ENCODE measurements at places on chromosomes 5 and 9. TPM values are rescaled to one million over a fixed set of nuclear protein-coding genes. Genes with fewer than 3 reads are reported as not detected.
A peak's percentile ranks its signal among the peaks of the same experiment; 100 is the strongest.

- DNase-seq: no peak
These were observed 42.8 kb upstream of the ZSWIM6 start for GRCh38 chr5:61289241-61289640.

- DNase-seq: no peak
These were observed 60.5 kb downstream of the GLDC start for GRCh38 chr9:6584881-6585597.

- DNase-seq: no peak
These were observed 414.4 kb downstream of the BRINP1 start for GRCh38 chr9:118954857-118955256.

Gene PCDHA12
- total RNA-seq: 5.8 TPM

Gene HRCT1
- 4.5 TPM for total RNA-seq

Gene GAS1
- total RNA-seq: 47.5 TPM

GRCh38 chr9:5846501-5846921 lies 13.6 kb upstream of the ERMP1 start:
- DNase-seq: no peak

- DNase-seq: no peak
These were observed 5.0 kb upstream of the GPRIN1 start for GRCh38 chr5:176614805-176615478.

Gene FOXD4L4
- total RNA-seq: not detected

Gene CRB2
- total RNA-seq: 0.58 TPM

Gene LCN12
- 8.6 TPM for total RNA-seq

Gene PTGER4
- 17.1 TPM for total RNA-seq

GRCh38 chr9:111598733-111599091 lies 735 bp downstream of the PTGR1 start:
- DNase-seq: no peak

DNA sequence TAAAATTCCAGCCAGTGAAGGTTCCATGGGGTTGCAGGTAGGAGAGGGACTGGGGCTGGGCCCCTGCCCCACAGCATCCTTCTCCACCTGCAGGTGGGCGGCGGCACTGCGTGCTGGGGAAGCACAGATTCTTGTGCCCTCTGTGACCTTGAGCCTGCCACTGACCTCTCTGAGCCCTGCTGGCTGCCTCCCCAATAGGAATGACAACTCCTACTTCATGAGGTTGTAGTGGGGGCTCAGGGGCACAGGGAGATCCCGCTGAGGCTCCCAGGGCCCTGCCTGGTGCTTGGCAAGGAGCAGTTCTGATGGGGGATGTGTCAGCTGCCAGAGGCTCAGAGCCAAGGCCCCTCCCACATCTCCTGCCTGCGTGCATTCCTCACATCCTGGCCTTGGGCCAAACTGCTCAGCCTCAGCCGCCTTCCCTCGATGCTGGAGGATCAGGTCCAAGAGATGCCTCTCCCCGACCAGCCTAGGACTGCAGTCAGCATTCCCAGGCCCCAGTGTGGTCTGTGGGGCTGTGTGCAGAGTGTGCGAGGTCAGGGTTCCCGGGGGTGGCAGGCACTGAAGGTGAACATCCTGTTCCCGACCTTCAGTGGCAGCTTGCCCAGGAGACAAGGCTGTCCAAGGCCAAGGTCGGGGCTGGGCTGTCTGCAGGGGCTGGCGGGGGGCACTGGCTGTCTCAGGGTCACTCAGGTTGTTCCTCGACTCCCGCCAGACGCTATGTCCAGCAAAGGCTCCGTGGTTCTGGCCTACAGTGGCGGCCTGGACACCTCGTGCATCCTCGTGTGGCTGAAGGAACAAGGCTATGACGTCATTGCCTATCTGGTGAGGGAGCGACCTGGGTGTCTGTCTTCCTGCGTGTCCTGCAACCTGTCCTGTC lies 7.0 kb downstream of the ASS1 start:
- peak; percentile 90 for DNase-seq

DNA sequence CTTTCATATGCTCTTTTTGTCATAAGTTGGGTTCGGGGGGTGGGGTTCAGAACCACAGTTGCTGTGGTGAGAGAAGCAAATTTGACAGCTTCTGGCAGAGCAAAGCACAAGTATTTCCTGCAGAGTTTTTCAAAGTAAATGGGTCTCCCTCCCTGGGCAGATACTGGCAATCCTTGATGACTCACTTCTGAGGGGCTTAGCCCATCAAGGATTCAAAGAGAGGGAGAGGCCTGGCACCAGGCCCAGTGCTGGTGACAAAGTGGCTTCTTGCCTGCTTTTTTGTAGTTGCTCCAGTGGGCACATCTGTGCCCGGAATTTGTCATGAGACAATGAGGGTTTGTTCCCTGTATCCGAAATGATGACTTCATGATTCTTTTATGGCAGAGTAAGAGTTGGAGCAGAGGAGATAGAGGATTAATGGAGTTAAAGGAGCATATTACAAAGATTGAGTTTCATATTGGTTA lies 46.6 kb upstream of the TNC start:
- peak; percentile 71 for DNase-seq

GRCh38 chr5:148384380-148384737 lies 601 bp downstream of the FBXO38 start:
- DNase-seq: no peak

Gene MELK
- total RNA-seq: 0.49 TPM

- peak; percentile 41 for DNase-seq
These were observed 82.9 kb downstream of the ADAMTS2 start for GRCh38 chr5:179262126-179262920.

GRCh38 chr9:134889386-134890154 lies 9.0 kb downstream of the FCN2 start:
- DNase-seq: no peak

Gene MEGF10
- 8.2 TPM for total RNA-seq

Gene PROB1
- total RNA-seq: 1.6 TPM

GRCh38 chr5:78751872-78752271 lies 103.3 kb upstream of the LHFPL2 start:
- no peak for DNase-seq

- no peak for DNase-seq
These were observed 19.2 kb downstream of the CAPSL start for GRCh38 chr5:35919191-35919590.

Gene PCDHB3
- total RNA-seq: 4.5 TPM

Gene ECSCR
- 32.3 TPM for total RNA-seq

DNA sequence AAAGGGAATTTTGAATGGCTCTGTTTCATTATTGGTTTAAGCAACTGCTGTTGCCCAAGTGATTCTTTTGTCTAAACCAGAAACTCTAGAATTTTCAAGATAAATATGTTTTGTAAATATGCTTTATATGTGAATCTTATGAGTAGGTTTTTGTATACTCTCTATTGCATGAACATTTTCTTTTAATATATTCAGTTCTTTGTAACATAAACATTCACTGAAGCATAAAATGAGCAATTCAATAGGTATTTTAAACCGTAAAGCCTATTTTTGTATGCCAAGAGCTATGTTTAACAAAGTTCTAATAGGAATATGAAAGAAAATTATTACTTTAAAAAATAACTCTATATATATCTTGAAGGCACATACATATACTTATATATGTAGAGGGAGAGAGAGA lies 293.1 kb downstream of the PSAT1 start:
- no peak for DNase-seq

- no peak for DNase-seq
These were observed 37.3 kb downstream of the IPPK start for GRCh38 chr9:92632641-92633040.

DNA sequence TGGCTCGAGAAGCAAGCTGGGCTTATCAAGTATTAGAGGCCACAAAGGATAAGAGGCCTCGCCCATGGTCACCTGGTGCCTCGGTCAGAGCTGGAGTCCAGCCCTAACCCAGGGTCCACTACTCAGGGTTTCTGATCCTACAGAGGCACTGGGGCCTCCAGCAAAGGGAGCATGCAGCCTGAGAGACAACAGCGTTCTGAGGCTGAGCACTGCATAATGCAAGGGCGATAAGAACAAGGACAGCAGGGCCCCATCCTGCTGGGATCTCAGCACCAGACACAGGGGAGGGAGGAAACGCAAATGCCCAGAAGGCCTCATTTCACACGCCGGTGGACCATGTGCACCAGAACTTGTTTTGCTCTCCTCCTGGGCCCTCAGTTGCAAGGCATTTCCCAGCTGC lies 63.0 kb downstream of the C5orf15 start:
- no peak for DNase-seq

DNA sequence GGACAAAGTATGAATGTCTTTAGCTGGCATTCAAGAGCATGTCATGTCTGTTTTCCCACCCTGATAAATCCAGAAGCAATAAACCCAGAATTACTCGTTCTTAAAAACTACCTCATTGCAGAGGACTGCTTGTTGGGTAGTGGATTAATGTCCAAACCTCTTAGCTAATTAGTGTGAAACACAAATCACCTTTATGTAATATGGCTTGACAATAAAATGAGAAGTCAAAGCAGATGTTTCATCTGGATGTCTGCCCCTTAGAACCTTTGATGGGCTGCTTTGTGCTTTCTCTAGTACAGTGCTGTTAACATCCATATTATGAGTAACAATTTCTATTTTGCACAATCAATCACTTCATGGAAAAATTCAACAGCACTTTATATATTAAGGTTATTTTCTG lies 149.1 kb upstream of the TUT7 start:
- DNase-seq: no peak

DNA sequence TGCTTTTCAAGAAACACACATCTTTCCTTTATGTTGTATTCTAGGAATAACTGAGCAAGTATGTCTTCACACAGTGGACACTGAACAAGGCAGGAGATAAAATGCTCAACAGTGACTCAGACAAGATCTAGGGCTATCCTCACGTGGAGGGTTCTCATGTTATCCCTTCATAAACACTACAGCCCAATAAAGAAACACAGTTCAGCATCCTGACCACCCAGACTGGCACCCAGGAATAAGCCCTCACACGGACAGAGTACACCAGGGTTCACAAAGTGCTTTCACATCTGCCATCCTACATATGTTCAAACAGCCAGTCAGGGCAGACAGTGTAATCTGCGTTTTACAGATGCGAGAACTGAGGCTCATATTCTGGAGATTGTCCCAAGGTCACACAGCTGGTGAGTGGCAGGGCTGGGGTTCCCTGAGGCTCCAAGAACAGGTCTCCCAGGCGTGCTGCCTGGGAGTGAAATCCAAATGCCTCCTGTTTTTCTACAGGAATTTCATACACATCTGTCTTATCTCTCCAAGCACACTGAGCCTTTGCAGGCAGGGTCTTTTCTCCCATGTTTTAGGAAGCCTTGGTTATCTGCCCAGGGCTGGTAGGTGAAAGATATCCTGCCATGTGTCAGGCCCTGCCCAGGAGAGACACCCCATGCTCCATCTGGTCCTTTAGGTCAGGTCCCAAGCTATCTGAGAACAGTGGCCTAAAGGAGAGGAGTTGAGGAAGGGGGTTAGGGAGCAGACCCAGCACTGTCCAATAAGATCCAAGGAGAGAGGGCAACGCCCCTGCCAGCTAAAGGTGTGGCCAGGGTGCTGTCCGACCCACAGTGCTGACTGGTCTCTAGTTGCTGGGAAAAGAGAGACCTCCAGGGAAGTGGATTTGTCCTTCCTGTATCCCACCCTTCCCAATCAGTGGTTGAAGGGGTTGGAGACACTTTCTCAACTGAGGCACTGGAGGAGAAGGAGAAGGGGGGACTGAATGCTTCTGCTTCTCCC lies 47.9 kb upstream of the XPA start:
- DNase-seq: no peak

- no peak for DNase-seq
These were observed 91.4 kb upstream of the PHYKPL start for GRCh38 chr5:178323961-178324360.

DNA sequence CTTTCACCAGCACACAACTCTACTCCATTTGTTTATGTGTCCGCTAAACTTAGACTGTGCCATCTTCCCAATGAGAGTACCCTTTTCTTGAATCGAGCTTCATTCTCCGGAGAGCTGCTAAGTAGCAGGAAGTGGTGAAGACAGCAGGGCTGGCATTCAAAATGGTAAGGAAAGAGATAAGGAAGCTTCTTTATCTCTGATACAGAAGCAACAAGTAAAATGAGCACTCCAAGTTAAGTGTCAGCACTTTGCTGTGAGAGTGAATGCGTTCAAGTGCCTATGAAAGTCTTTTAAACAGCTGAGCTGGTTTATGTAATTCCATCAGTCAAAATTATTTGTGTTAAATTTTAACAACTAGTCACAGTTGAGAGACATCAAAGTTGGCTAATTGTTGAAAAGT lies 386.8 kb upstream of the PTPRD start:
- DNase-seq: no peak

- no peak for DNase-seq
These were observed 1361.7 kb upstream of the CDH9 start for GRCh38 chr5:28400076-28400475.

GRCh38 chr5:139212486-139212885 lies 14.3 kb upstream of the SIL1 start:
- DNase-seq: no peak

Gene PCDHB15
- total RNA-seq: 7.3 TPM

Gene FRMPD1
- 0.67 TPM for total RNA-seq

- no peak for DNase-seq
These were observed 53.1 kb upstream of the NREP start for GRCh38 chr5:111810112-111810511.

DNA sequence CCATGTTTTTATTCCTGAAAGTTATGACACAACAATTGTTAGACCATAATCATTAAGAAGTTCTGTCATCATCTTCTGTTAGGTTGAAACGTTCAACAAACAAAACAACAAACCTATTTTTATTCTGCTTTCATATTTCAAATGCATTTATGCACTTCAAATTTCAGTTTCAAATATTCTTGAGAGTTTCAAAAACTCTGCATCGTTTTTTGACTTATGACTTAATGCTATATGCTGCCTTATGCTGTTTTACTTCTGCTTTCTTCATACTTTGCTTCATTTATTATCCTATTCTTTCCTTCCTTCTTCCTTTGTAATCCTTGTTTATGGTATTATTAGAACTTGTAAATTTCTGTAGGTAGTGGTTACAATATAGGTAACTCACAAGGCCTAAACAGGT lies 95.0 kb downstream of the PCSK1 start:
- DNase-seq: no peak

DNA sequence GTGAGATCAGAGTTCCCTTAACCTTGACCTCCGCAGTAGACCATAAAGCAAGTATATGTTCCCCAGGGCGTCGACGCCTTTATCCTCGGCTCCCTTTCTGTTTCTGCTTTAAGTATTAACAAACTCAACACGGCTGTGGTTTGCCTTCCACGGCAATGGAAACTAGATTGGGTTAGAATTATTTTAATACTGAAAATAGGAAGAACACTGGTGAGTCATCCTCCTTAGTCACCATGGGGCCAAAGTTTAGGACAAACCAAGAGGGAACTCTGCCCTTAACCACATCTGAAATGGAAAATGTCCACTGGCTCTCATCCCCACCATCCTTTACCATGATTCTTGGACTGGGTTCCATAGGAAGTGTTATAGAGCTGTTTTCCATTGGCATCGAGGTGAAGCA lies 386.1 kb downstream of the ACTL7B start:
- no peak for DNase-seq

All from sciatic nerve (tissue), 2 donors.